ENCODE measurements at places on chromosomes 1 and 21.

DNA sequence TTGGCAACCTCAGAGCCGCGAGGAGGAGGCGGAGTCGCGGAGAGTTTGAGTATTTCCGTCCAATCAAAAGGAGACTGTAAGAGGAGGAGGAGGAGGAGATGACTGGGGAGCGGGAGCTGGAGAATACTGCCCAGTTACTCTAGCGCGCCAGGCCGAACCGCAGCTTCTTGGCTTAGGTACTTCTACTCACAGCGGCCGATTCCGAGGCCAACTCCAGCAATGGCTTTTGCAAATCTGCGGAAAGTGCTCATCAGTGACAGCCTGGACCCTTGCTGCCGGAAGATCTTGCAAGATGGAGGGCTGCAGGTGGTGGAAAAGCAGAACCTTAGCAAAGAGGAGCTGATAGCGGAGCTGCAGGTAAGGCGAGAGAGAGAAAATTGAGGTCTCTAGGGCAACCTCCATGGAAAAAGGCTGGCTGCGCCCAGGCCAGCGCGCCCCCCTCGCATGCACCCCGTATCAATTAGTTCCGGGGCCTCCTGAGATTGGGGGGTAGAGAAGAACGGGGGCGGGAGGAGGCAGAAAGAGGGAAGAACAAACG is at the start of gene PHGDH:
Gene PHGDH, plus strand, starts transcription at position 131 of the 538 bp plus-strand sequence. Its CDS starts 89 bp downstream, at position 220.
- DNase-seq: peak; percentile 53

DNA sequence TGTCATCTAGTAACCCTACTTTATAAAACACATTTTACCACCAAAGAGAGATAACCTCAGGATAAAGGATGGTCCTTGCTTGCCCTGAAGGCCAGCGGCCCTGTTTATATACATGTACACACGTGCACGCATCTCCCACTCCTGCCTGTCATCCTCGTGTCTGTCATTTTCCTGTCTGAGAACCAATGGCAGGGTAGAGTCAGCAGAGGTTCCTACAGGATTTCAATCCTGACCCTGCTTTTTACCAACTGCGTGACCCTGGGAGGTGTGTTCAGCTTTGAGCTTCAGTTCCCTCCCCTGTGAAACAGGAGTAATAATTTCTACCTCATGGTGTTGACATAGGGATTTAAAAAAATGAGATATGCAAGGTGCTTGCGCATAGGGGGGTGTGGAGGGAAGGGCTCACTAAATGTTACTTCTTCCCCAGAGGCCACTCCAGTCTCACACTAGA is 12.3 kb upstream of the RASSF5 start:
- no peak for DNase-seq

DNA sequence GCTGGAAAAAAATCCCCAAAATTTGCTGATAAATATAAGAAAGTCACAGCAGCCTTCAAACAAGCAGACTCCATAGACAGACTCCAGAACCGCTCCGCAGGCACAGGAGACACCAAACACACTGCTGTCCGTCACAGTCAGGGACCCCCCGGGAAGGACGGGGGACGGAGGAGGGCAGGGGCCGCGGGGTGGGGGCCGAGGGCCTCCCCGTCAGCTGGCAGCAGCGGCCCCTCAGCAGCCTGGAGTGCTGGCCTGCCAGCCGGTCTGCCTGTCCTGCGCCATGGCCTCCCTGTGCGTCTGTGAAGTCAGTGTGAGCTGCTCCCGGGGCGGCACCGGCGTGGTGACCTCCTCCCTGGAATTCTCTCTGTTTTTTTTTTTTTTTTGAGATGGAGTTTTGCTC is 10.1 kb upstream of the C1orf159 start:
- DNase-seq: no peak

DNA sequence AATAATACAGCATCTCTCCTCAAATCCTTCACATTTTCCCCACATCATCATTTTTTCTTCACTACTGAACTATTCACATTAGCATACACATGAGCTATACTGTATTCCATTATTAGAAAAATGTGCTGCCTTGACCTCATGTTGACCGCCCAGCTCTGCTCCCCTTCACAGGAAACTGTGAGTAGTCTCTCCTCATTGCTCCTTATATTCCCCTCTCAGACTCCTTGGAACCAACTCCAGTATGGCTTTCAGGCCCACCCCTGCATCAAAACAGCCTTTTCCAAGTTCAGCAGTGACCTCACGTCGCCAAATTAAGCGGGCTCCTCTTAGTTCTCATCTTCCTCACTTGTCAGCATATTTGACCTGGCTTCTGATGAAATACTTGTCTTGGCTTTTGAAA is 59.2 kb upstream of the SPAG17 start:
- DNase-seq: no peak

DNA sequence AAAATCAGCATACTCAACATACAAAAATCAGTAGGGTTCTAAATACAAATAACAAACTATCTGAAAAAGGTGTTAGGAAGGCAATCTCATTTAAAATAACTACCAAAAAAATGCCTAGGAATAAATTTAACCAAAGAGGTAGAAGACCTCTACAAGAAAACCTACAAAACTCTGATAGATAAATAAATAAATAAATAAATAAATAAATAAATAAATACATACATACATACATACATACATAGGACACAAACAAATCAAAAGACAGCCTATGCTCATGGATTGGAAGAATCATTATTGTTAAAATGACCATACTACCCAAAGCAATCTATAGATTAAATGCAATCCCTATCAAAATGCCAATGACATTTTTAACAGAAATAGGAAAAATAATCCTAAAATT is 194.7 kb downstream of the BARHL2 start:
- no peak for DNase-seq

GRCh38 chr1:189868021-189868420 is 609.6 kb downstream of the BRINP3 start:
- no peak for DNase-seq
